Cerebellum (tissue), 4 donors: ENCODE measurements at places on chromosomes 1 and 21.

DNA sequence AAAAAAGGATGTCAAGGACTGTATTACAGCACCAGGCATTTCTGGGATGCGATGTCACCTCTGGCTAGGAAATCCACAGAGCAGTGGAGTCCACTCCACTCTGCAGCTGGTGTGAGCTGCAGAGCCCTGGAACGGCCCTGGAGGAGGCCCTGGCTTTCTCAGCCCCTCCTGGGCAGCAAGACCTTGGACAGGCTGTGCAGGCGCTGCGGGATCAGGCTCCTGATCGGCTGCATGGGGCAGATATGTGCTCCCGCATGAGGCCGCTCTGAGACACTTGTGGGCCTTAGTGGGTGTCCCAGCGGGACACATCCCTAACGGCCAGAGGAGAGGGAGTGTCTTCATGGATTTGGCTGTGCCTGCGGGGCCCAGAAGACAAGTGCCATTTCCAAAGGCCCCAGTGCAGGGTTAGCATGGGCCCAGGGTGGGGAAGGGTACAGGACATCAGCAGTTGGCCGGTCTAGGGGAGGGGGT is 6.2 kb downstream of the DNMT3L start:
- DNase-seq: no peak

- peak; percentile 77 for DNase-seq
Measured at GRCh38 chr1:45654540-45655280, 30.9 kb upstream of the CCDC17 start.

- no peak for DNase-seq
Measured at GRCh38 chr1:2391931-2392509, 379 bp downstream of the RER1 start.

GRCh38 chr1:108767115-108767514 is 20.6 kb downstream of the STXBP3 start:
- DNase-seq: no peak

- no peak for DNase-seq
Measured at GRCh38 chr1:218496561-218496960, 151.4 kb downstream of the TGFB2 start.
